ENCODE measurements at places on chromosomes 13 and 19.
A peak's percentile ranks its signal among the peaks of the same experiment; 100 is the strongest.

DNA sequence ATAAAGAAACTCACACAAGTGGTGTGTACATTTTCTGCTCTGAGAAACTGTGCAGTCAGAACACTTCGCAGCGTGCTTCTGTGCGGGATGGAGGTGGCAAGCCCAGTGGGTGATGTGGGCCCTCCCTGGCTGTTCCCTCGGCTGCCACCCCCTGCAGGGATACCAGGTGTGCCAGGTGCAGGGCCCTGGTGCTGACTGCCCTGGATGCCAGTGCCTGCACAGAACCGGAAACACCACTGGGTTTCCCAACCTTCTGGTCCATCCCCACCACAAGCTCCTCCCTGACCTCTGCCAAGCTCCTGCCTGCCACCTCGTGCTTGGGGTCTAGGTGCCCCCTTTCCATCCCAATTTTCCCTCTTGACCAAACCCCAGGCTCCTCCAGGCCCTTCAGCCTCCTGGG lies 81.9 kb upstream of the MCF2L start:
- H3K4me3 ChIP-seq: no peak overlapping the region
- DNase-seq: no peak
- peaks cover 23% of the 10 kb centered on the region for H3K4me1 ChIP-seq
- peaks cover 11% of the 10 kb centered on the region for H3K36me3 ChIP-seq

- no peak overlapping the region for H3K4me3 ChIP-seq
- H3K4me1 ChIP-seq: no peaks in the 10 kb centered on the region
- no peak overlapping the region for H3K27ac ChIP-seq
- no peaks in the 10 kb centered on the region for H3K27me3 ChIP-seq
- no peak for DNase-seq
Measured at GRCh38 chr13:51834581-51835171, 10.3 kb downstream of the TMEM272 start.

DNA sequence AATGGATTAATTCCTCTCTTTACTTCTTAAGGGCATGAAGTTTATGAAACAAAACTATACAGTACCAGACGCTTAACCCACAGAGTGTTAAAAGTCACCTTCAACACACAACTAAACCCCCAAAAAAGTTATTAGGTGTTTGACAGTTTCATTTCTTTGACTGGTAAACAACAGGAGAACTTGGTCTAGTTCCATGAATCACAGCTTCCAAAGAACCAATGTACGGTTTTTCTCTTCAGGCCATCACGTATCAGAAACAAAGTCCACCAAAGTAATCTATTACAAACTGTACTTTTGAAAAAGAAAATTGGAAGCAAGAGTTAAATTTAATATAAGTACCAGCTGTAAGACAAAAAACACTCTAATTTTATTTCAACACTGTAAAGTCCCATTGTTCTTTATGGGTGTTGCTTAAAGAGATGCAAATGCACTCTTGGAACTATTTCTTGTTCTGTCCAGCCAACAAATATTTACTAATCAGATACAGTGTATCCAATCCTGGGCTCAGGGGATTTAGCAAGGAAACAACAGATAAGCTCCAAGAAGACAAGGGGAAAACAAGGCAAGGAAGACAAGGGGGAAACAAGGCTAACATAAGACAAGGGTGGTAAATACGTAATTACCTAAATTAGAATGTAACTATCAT lies 149.2 kb downstream of the ABCC4 start:
- no peak overlapping the region for H3K27ac ChIP-seq
- no peaks in the 10 kb centered on the region for H3K36me3 ChIP-seq
- no peak for DNase-seq
- peaks cover 5% of the 10 kb centered on the region for H3K4me1 ChIP-seq
- H3K4me3 ChIP-seq: no peak overlapping the region

- no peak overlapping the region for H3K4me3 ChIP-seq
- no peak overlapping the region for H3K27ac ChIP-seq
- no peaks in the 10 kb centered on the region for H3K36me3 ChIP-seq
- no peaks in the 10 kb centered on the region for H3K27me3 ChIP-seq
- no peak for DNase-seq
- no peaks in the 10 kb centered on the region for H3K4me1 ChIP-seq
Measured at GRCh38 chr19:47437500-47437899, 18.2 kb upstream of the MEIS3 start.

DNA sequence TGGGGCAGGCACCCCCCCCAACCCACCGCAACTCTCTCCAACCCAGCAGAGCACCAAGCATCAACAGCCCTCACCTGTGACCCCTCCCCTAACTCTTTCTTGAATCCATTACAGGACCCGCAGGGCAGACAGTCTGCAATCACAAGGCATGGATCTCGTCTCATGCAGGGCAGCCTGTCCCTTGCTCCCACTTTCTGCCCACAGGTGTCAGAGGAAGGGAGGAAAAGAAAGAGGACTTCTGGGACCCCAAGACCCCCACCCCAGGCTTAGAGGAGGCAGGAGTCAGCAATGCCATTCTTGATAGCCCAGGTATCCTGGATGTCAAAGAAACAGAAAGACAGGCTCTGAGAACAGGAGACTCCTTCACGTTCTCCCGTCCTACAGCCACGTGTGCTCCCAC lies 47.4 kb upstream of the TUBGCP3 start:
- H3K27ac ChIP-seq: no peak overlapping the region
- H3K27me3 ChIP-seq: no peaks in the 10 kb centered on the region
- H3K36me3 ChIP-seq: no peaks in the 10 kb centered on the region
- DNase-seq: no peak
- H3K4me1 ChIP-seq: no peaks in the 10 kb centered on the region

GRCh38 chr19:8254286-8255001 lies 45.3 kb downstream of the CERS4 start:
- H3K4me1 ChIP-seq: no peaks in the 10 kb centered on the region
- no peak overlapping the region for H3K27ac ChIP-seq
- peaks cover 37% of the 10 kb centered on the region for H3K36me3 ChIP-seq

- peaks cover 11% of the 10 kb centered on the region for H3K27me3 ChIP-seq
- no peak overlapping the region for H3K27ac ChIP-seq
- no peaks in the 10 kb centered on the region for H3K4me1 ChIP-seq
- no peak overlapping the region for H3K4me3 ChIP-seq
- no peak for DNase-seq
- H3K36me3 ChIP-seq: no peaks in the 10 kb centered on the region
Measured at GRCh38 chr19:39740395-39740794, 2.6 kb upstream of the CLC start.

DNA sequence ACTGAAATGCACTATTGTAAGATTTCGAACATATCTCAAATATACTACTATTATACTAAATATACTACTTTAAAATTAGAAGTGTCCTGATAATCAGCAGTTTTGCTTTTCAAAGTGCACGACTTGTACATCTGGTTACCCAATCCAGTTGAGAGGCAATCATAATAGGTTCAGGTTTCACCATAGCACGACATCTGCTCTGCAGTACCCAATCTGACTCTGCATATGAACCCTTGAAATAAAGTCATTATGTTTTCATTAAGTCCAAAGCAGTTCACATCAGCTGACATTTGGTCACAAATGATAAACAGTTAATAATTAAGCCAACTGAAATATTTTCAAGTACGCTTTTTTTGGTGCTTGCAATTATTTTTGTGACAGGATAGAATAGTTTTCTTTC lies 90.6 kb downstream of the PCDH9 start:
- no peaks in the 10 kb centered on the region for H3K27me3 ChIP-seq
- no peak overlapping the region for H3K4me3 ChIP-seq
- H3K4me1 ChIP-seq: peaks cover 17% of the 10 kb centered on the region
- DNase-seq: no peak
- H3K27ac ChIP-seq: no peak overlapping the region

- no peaks in the 10 kb centered on the region for H3K36me3 ChIP-seq
- no peaks in the 10 kb centered on the region for H3K4me1 ChIP-seq
- H3K4me3 ChIP-seq: no peak overlapping the region
Measured at GRCh38 chr13:75579529-75579928, 29.9 kb downstream of the UCHL3 start.

- no peak for DNase-seq
- H3K4me1 ChIP-seq: peaks cover 42% of the 10 kb centered on the region
- H3K27ac ChIP-seq: peak overlapping the region; percentile 49
- H3K4me3 ChIP-seq: no peak overlapping the region
- peaks cover 3% of the 10 kb centered on the region for H3K36me3 ChIP-seq
- H3K27me3 ChIP-seq: no peaks in the 10 kb centered on the region
Measured at GRCh38 chr19:3669947-3670795, 30.1 kb downstream of the PIP5K1C start.

GRCh38 chr19:30558793-30559192 lies 186.6 kb downstream of the ZNF536 start:
- H3K27me3 ChIP-seq: no peaks in the 10 kb centered on the region
- H3K4me1 ChIP-seq: peaks cover 10% of the 10 kb centered on the region
- H3K27ac ChIP-seq: no peak overlapping the region
- no peak for DNase-seq

DNA sequence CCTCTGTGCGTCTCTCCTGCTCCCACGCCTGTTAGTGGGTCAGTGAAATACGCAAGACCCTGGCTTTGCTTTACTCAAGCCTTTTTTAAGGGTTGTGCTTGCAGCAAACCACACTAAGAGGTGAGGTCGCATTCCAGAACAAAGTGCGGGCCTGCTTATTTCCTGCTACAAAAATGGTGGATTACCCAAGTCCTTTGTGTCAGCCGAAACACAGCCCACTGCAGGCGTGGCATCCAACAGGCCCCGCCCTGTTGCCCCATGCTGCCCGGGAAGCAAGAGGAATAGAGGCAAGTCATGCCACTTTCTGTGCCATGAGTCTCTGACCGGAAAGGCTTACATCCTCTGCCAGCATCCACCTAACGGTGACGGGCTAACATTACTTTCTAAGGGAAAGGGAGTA lies 7.7 kb upstream of the IRS2 start:
- H3K27me3 ChIP-seq: peaks cover 3% of the 10 kb centered on the region
- no peak for DNase-seq
- H3K4me3 ChIP-seq: no peak overlapping the region
- H3K4me1 ChIP-seq: peaks cover 3% of the 10 kb centered on the region
- H3K27ac ChIP-seq: no peak overlapping the region
- no peaks in the 10 kb centered on the region for H3K36me3 ChIP-seq

GRCh38 chr19:3061182-3062161 lies 823 bp downstream of the TLE5 start:
- H3K27me3 ChIP-seq: peaks cover 17% of the 10 kb centered on the region
- no peak overlapping the region for H3K27ac ChIP-seq
- DNase-seq: no peak
- peak overlapping the region; percentile 84 for H3K4me3 ChIP-seq
- peaks cover 11% of the 10 kb centered on the region for H3K4me1 ChIP-seq
- H3K36me3 ChIP-seq: peaks cover 7% of the 10 kb centered on the region

DNA sequence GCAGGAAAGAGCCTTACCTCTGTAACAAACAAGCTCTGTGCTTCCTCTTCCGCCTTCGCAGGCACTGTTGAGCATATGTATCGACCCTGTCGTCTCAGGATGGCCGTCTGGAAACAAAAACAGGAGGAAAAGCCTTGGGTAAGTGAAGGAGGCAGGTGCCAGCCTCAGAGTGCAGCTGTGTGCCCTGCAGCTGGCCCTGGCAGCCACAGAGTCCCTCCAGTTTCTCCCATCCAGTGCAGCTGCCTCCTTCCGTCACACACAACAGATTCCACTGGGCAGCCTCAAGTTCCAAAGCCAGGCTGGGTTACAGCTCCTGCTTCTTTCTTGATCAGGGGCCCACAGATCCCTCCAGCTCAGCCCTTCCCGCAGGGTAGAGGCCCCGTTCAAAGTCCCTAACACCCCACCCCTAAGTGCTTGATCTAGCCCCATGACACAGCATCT lies 47.7 kb downstream of the DOCK9 start:
- H3K27ac ChIP-seq: no peak overlapping the region
- no peak for DNase-seq
- no peaks in the 10 kb centered on the region for H3K4me1 ChIP-seq
- no peaks in the 10 kb centered on the region for H3K27me3 ChIP-seq
- H3K36me3 ChIP-seq: no peaks in the 10 kb centered on the region
- no peak overlapping the region for H3K4me3 ChIP-seq

DNA sequence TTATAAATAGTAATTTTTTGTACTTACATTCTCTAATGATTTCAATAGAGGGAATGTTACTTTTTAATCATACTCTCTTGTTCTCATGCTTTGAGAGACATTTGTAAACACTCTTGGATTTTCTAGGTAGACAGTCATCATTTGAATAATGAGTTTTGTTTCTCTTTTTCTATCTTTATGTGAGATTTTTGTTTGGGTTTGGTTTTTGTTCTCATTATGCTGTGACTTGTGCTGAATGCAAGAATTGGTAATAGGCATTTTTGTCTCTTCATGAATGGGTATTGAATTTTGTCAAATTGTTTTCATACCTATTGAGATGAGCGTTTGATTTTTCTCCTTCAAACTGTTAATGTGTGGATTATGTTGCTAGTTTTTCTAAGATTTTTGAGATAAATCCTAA lies 56.8 kb upstream of the GPR183 start:
- no peak overlapping the region for H3K4me3 ChIP-seq
- no peaks in the 10 kb centered on the region for H3K27me3 ChIP-seq
- no peak overlapping the region for H3K27ac ChIP-seq
- H3K4me1 ChIP-seq: no peaks in the 10 kb centered on the region

GRCh38 chr19:38387550-38388348 lies at the start of gene GGN:
GGN (minus strand) TSS chr19:38388034; CDS start chr19:38387261, 773 bp downstream.
- H3K4me3 ChIP-seq: peak within 1 kb of the TSS; percentile 91
- peak within 1 kb of the TSS; percentile 91 for H3K27ac ChIP-seq
- H3K36me3 ChIP-seq: peaks cover 53% of the 10 kb centered on the region

DNA sequence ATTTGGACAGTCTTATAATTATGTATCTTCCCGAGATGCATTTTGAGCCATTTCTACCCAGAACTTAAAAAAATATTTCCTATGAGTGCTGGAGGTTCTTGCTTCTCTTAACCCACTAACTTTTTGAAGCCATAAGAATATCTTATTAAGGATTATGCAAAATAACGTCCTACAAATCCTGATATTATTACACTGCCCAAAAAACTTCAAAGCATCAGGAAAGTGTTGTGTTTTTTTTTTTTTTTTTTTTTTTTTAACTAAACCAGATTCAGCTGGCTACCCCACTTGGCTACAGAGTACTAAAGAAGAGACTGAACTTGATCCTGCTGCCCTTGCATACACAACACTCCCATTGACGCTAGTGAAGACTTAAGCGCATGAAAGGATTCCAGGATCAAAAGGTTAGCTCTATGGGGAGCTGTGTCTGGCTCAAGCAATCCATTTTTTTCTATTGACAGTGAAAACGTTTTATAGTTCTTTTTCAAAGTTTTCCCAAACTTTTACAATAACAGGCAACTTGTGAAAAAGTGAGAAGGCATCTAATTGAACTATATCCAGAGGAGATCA lies 141.4 kb downstream of the KCNRG start:
- peaks cover 25% of the 10 kb centered on the region for H3K4me1 ChIP-seq
- H3K27ac ChIP-seq: no peak overlapping the region
- H3K27me3 ChIP-seq: no peaks in the 10 kb centered on the region
- no peaks in the 10 kb centered on the region for H3K36me3 ChIP-seq
- DNase-seq: no peak
- H3K4me3 ChIP-seq: no peak overlapping the region

DNA sequence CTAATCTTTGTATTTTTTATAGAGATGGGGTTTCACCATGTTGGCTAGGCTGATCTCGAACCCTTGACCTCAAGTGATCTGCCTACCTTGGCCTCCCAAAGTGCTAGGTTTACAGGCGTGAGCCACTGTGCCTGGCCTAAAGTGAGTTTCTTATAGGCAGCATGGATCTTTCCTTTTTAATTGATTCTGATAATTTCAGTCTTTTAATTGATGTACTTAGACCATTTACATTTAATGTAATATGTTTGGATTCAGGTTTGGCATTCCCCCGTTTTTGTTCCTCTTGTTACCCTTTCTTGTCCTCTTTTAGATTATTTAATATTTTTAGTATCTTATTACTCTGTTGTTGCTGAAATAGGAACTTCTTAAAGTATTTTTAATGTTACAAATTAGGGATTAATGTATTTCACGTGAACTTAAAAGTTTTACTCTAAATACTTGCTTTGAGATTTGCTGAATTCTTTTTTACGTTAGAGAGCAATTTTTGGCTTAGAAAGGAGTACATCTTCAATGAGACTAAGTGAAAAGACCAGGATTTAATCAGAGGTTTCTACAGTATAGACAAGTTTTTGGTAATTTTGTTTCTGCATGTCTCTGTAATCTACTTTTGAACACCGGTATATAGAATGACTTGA lies 50.3 kb downstream of the URI1 start:
- H3K4me1 ChIP-seq: no peaks in the 10 kb centered on the region
- H3K36me3 ChIP-seq: peaks cover 4% of the 10 kb centered on the region
- no peak overlapping the region for H3K27ac ChIP-seq
- no peak for DNase-seq

Measured in neuronal stem cell (in vitro differentiated cells).